C1 segment of cervical spinal cord (tissue), 14 donors: ENCODE measurements at places on chromosomes 6 and 20.

DNA sequence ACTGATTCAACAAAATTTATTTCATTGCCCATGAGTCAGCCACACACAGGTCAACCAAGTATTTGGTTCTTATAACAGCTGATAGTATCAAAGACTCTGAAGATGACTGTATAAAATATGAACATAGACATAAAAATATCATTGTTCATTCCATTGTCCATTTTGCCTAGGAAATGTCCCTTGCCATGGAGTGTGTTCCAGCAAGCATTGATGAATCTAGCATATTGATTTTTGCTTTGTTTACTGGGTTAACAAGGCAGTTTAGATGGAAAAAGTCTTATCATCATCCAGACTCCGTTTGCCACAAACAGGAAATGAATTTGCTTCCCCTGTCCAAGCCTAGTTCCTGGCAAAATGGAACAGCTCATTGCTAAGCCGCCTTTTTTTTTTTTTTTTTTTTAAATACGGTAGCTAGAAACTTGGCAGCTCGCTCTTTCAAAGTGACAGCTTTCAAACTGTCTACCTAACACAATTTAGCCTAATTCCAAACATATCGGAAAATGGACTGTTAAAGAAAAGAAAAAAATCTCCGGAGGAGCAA lies 7.5 kb downstream of the F13A1 start:
- DNase-seq: no peak

GRCh38 chr6:81929828-81930227 lies 177.3 kb upstream of the TENT5A start:
- no peak for DNase-seq

DNA sequence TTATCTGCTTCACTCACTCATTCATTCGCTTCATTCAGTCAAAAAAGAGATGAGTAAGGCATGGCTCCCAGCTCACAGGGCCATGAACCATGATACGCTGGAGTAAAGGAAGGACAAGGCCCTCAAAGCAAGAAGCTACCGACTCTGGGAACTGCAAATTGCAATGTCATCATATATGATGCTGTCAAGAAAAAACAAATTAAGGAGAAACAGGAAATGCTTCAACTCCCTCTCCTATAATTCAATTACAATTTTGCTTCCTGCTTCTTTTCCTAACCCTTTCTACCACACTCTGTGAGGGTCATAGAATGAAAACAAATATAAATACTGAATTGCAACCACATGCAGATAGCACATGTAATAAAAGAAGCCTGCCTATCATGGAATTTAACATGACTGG lies 725.7 kb upstream of the FLRT3 start:
- no peak for DNase-seq

DNA sequence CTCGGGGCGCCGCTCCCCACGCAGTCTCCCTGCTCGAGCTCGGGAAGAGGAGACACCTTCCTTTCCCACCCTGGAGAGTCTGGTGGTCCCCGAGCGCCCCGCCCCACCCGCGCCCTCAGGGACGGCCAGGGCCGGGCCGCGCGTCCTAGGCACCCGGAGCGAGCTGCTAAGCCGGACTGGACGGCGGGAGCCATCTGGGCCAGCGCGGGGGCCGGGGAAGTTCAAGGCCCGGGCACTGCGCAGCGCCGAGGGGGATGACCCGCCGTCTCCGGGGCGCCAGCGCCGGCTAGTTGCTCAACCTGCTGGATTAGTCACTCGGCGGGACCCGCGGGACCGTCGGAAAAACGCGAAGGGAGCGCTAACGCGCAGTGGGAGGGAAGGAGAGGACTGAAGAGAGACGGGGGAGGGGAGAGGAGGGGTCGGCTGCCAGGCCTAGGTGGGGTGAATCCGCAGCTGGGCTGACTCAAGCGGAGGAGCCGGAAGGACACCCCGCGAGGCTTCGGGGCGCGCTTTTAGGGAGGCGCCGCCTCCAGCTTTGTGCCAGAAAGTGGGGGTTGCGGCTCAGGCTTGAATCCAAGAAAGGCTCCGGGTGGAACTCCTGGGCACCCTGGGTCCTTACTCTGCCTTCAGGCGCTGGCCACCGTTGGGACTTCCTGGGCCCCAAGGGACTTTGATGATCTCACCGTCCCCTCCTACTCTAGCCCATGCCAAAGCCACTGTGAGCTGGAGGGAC lies 75.7 kb upstream of the FOXP4 start:
- no peak for DNase-seq

GRCh38 chr6:2659882-2660281 lies 90.8 kb downstream of the MYLK4 start:
- DNase-seq: no peak

- no peak for DNase-seq
These were observed 109.2 kb upstream of the RALGAPA2 start for GRCh38 chr20:20821484-20822260.

DNA sequence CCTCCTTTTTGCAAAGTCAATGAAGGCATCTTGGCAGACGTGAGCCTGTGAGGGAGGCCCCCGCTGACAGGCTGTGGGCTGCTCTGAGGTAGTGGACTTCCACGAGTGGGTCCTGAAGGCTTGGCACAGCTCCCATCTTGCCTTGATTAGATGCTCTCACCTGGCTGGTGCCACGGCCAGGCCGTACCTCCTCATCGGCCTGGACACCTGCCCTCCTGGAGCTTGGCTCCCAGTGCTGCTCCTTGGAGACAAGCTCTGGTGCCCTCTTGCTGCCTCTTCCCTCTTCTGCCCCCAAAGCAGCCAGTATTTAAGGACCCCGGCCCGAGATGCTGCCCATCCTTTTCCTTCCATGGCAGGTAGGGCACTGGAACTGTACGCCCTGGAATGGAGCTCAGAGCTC lies 93.5 kb downstream of the ERMARD start:
- DNase-seq: no peak

GRCh38 chr6:106025655-106026054 lies 60.5 kb upstream of the PRDM1 start:
- no peak for DNase-seq

DNA sequence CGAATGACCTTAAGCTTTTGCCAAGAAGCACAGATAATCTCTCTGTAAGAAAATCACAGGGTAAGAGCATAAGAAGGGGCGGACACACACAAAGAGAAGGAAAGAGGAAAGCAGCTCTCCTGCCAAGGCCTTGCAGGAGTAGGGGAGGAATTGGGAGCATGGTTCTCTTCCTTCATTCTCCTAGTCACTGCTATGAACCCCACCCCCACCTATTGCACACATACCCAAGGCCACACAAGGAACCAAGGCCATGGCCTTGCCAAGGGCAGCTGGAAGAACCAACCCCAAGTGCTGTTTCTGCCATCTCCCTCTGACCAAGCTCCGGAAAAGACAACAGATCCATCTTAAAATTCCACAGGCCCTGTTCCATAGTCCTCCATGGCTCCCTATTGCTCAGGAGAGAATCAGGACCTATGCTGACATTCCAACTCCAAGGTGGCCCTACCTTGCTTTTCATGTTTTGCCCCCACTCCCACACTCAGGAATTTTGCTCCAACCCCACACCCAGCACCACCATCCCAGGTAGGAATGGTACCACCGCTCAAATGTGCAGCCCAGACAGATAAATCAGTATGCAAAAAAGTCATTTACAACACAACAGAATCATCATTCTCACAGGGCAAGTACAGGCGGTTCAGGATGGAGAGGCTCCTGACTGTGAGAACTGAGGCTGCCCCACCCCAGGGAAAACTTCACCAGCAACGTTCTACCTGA lies 31.3 kb downstream of the TRAM2 start:
- DNase-seq: no peak

- DNase-seq: no peak
These were observed 8.1 kb downstream of the PNPLA1 start for GRCh38 chr6:36277946-36278470.

- DNase-seq: no peak
These were observed 24.4 kb downstream of the UQCC1 start for GRCh38 chr20:35387334-35387733.
